ENCODE measurements at places on chromosomes 12 and 14.

DNA sequence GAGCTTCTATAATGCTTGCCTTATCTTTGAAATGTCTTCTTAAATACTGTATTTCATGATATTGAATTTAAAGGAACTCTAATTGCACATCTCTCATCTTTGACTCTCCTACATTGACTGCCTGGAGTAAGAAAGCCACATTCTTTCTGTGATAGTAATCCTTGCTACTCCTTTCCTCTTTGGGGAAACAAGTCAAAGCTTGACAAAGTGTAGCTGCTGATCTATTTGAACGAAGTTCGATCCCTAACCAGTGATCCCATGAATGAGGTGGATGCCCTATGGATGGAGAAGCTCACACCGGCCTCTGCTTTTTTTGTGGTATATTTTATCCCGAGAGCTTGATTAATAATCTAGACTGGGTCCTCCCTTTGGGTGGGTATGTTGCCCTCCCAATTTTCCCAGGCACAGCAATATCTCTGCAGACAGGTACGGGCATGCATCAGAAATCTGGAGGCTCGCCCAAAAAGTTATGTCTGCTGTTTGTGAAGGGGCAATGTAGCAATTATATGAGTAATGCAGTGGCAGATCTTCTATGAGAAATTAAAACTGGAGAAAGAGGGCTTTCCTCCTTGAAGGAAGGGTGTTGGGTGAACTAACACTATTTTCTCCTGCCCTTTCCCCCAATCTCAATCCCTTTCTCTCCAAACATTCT, 163.0 kb upstream of the FRMD6 start:
- DNase-seq = no peak

DNA sequence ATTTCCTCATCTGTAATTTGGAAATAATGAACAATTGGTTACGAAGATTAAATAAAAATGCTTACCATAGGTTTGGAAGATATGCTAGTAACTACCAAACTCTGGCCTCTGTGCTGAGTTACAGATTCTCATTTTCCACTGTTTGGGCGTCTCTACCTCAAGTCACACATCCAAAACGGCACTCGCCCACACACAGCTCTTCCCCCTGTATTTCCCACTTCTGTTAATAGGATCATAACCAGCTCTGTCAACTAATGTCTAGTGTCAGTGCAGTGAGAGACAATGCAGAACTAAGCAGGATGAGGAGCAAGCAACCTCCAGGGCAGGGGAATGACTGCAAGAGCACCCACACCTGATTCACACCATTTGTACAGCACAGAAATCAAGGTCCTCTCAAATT, 10.9 kb upstream of the SYCP3 start:
- no peak for DNase-seq

DNA sequence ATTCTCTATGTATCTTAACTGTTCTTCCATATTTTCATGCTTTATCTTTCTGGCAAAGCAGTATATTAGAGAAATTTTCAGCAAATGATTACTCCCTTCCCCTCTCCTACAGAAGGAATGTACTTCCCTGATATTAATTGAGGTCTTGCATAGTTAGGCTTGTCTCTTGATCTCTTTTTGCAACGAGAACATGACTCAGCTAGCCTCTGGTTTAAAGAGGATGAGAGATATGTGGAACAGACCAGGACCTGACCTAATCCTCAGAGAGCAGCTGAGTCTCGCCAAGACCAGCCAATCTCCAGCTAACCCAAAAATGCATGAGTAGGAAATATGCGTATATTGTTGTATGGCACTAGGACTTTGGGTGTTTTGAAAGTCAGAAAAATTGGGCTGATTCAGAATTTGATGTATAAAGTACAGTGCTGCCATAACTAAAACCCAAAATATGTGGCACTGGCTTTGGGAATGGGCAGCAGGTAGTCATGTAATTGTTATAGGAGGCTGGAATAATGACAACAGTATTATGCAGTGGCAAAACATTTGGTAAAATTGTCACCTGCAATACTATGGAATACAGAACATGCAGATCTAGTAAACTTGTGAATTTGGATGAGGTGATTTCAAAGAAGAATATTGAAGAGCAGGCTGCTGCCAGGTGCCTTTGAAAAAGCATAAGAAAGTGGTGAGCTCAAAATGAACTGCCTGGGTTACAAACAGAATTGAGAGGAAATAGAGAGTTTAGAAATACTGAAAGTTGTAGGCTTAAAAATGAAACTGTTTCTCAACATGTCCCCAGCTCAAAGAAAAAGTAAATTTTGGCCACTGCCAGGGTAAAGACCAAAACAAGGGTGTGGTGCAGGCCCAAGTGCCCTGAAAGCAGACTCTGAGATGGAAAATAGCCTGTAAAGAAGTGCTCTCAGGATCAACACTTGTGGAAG, 9.3 kb upstream of the USP15 start:
- DNase-seq = no peak

DNA sequence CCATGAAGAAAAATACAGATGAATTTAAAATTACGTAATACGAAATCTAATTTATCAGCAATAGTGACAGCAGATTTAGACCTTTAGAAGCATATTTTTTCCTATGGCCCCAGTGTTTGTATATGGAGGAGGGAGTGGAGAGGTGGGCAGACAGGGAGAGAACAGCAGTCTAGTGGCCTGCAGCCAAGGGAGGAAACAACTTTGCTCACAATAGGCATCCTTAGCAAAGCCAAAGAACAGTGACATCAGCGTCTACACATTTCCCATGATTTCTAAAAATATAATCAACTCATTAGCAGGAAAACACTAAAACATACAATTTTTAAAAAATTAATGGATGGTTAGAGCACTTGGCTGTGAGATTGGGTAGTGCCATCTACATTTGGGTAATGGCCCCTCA, 622.6 kb upstream of the ATP2B1 start:
- DNase-seq = no peak

GRCh38 chr12:80142640-80143039, 43.3 kb downstream of the OTOGL start:
- no peak for DNase-seq

DNA sequence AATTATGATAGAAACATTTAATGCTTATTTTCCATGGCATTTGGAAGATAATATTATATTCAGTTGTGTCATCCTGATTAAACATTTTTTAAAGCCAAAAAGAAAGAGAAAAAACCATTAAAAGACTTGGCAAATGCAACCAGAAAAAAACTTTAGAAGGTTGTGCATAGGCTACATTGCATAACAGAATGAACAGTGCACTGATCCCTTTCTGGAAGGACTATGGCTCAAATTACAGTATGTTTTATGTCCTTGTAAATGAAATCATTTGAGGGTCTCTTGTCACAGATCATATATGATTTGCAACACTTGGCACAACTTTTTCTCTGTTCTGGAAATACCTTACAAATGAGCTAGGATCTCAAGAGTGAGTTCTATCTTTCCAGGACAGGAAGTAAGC, 275.2 kb upstream of the FLRT2 start:
- no peak for DNase-seq

DNA sequence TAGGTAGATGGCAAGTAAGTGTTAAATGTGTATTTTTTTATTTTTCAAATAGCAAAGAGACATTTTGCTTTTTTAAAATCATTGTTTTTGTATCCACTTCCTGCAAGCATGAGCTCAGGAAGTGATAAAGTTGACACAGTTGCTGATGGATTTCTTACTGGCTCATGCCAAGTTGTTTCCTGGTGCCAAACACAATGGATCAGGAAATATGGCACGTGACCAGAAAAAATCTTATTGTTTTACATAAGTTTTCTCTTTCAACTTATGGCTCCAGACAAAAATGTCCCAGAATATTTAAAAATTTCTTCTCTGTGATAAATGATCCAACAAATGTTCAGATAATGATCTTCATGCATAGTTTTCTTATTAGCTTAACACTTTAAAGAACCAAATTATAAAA, 1279.1 kb upstream of the FLRT2 start:
- no peak for DNase-seq
